HT-29 (cell line): ENCODE measurements at places on chromosomes 2 and 18. TPM values are rescaled to one million over a fixed set of nuclear protein-coding genes. Genes with fewer than 3 reads are reported as not detected.

DNA sequence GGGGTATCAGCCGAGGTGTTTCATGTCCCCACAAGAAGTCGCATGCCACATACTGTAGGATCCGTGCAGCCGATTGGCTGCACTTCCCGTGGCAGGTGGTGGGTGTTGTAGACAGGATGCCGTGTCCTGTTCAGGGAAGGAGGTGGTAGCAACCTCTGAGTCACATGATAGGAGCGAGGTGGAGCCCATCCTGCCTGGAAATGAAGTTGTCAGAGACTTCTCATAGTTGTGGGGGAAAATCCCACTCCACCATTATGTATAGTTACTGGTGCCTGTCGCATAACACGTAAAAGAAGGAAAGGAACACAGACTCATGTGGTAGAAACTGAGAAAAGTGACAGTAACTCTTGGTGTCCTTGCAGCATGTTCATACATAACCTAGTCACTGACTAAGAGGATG lies 91.4 kb upstream of the IL1R2 start:
- no peak for DNase-seq

DNA sequence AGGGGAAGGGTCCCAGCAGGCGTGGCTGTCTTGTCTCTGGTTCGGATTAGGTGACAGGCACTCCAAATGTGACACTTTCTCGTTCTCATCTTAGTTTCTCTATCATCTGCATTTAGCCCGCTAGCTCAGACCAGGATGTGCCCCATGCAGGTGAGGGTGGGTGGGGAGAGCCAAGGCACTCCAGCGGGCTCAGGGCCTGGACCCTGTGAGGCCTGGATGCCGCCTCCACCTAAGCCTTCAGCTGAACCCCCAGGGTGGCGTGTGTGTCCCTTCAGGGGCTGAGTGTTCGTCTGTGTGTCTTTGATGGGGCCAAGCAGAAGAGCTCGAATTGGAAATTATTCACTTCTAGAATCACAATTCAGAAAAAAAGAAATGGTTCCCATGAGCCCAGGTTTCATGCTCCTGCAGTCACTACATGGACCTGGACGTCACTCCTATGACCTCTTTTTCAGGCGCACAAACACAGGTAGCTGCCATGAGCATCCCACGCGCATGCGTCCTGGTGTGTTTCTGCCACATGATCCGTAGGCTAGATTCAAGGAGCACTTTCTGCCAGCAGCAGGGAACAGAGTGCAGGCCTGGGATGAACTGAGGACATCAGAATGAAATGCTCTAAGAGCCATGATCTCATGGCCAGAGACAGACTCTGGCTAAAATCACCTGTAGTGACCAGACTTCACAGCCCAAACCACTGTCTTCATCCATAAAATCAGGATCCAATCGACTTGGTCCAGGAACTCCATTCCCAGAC lies 25.8 kb downstream of the CIDEA start:
- DNase-seq: no peak

VIL1 gene
- total RNA-seq: 230 and 247 TPM in 2 replicates

DLGAP1 gene
- total RNA-seq: 0.08 and 0.53 TPM in 2 replicates

GRCh38 chr2:177783835-177784744 lies 288.5 kb downstream of the PDE11A start:
- no peak for DNase-seq

DNA sequence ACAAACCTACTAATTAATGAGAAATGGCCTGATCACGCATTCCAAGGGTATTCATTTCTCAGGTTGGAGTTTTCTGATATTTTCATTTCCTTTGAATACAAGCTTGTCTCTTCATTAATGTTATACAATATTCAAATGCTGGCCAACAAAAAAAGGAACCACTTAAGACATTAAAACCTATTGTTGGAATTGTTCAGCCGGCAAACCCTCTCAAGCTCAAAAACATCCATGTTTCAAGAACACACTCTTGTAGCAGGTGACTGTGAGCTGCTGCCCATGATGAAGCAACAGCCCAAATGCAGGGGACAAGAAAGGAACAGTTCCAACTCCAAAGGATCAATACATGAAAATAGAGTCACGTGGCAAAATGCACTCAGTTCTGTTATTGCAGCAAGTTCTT lies 454.5 kb downstream of the BCL11A start:
- DNase-seq: no peak

DNA sequence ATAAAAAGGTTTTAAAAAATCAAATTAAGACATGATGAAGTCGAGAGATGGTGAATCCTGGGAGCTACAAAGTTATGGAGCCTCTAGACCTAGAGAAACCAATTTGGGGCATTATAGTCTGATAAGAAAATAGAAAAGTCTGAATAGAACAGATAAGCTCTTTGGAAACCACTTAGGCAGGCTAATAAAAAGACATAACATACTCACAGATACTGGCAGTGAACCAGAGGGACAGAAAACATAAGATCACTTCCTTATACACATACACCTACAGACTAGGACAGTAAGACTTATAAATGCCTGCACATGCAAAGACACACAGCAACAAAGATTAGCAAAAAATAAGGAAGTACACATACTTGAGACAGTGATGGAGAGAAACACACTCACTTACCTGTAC lies 20.0 kb downstream of the SMC6 start:
- no peak for DNase-seq

GRCh38 chr18:58492891-58493469 lies 135.9 kb downstream of the ALPK2 start:
- DNase-seq: no peak

VSNL1 gene
- total RNA-seq: not detected in 2 replicates

- DNase-seq: no peak
Observed at GRCh38 chr18:76564117-76564516, 69.1 kb upstream of the ZNF516 start.

- no peak for DNase-seq
Observed at GRCh38 chr2:216373896-216374295, 1.6 kb upstream of the MARCHF4 start.

- no peak for DNase-seq
Observed at GRCh38 chr2:122031544-122032263, 276.3 kb downstream of the TSN start.

TSPYL6 gene
- 0.13 TPM in 1 of 2 replicates, not detected in the other for total RNA-seq

DNA sequence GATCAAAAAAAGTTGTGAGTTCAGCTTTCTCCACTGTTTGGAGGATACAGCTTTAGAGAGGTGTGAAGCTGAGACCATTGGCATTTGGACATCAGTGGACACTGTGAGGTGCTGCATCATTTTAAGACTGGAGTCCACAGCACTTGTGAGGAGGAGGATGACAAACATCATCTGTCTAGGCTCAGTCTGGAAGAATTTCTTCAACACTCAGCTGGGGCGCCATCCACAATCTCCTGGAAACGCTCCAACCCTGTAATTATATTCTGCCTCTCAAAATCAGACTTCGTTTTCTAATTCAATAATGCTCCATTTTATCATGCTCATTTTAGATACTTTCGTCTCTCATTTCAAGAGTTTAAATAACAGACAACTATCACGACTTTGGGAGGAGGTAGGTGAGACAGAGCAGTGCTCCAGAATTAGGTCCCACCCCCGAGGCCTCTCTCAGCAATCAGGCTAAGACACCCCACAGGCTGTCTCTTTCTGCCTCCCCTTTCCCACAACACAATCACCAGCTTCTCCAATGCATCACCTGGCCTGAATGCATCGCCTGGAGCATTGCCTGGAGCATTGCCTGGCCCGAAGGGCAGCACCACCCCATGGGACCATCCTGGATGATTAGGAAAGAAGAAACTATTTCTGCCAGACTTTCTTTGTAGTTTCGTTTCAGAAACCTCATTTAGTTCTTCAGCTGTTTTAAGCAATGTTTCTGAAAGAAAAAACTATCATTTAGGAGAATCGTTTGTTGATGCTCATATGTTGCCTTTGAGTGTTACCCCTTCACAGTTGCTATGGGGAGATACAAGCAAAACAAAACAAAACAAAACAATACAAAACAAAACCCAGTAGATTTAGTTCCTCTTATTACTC lies 37.0 kb upstream of the DPP10 start:
- DNase-seq: no peak
